ENCODE measurements at places on chromosomes 5 and 9.

DNA sequence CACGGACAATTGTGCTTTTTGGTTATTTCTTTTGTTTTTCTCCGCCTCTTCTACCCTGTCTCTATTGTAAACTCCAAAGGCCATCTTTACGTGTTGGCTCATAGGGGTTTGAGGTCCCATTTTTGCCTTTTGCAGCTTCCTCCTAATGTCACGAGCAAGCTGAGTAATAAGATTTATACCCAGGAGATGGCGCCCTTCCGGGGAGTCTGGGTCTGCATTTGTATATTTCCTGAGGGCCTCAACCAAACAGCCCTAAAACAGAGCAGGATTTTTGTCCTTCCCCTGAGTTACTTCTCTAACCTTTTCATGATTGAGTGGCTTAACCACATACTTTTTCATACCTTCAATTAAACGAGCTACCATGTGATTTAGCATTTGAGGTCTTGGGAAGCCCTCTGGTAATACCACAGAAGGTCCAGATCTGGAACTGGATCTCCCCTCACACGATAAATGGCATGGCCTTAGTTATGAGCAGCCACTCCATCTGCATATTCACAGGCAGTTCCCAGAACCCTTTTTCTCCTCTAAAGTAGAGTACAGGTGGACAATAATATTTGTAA lies 11.2 kb upstream of the CFAP95 start:
- no peak for DNase-seq

GRCh38 chr9:13865869-13866268 lies 448.1 kb downstream of the NFIB start:
- DNase-seq = no peak

DNA sequence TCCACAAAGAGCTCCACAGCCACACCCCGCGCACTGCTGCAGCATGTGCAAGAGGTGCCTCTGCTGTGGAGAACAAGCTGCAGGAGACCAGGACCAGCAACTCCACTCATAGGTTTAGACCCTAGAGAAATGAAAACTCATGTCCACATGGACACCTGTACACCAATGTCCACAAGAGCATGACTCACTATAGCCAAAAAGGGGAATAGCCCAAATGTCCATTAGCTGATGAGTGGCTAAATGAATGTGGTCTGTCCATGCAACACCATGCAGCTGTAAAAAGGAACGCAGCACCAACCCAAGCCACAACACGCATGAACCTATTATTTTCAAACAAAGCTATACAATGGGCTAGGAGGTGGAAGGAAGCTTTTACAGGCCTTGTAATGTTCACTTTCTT lies 18.1 kb downstream of the DYNC2I2 start:
- DNase-seq = no peak

DNA sequence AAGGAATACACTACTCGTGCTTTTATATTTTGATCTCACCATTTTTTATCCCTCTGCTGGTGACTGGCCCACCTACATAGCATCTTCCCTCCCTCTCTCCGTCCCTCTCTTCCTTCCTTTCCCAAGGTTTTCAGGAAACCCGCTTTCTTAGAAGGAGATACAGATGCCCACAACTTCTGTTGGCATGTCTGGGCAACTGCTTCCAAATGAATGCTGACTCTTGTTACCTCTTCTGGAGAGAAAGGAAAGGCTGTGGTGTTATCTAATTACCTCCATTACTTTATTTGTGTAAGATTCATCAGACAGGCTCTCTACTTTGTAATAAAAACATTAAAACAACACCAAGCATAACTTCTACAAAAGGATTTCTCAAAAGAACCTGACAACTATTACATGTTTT lies 20.2 kb downstream of the FANCC start:
- DNase-seq = no peak

GRCh38 chr5:7897014-7897600 lies 28.2 kb downstream of the MTRR start:
- DNase-seq = no peak

DNA sequence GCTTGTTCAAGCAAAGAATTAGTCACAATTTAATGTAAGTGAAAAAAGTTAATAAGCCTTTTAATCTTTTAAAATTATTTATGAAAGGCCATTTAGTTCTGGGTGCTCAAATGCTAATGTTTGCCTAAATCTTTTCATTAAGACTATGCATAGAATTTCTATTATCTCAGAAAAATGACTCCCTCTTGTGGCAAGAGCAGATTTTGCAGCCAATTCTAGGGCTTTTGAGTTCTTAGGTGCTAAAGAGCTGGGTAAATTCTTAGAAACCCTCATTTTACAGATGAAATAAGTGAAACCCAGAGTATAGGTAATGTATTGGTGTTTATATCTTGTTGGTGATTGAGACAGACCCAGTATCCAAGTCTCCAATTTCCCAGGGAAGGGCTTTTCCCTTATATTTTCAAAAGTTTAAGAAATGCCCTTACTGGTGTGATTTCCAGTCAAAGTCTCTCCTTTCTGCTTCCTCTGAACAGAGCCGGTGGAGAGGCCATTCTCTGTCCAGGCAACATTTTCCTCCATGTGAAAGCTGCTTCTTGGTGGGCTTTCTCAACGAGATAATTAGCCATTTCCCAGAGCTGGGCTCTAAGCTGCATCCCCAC lies 24.1 kb upstream of the PCSK5 start:
- DNase-seq = no peak

- no peak for DNase-seq
Observed at GRCh38 chr9:79470954-79471353, 100.8 kb upstream of the TLE4 start.

- no peak for DNase-seq
Observed at GRCh38 chr5:163161512-163161911, 275.9 kb upstream of the CCNG1 start.

DNA sequence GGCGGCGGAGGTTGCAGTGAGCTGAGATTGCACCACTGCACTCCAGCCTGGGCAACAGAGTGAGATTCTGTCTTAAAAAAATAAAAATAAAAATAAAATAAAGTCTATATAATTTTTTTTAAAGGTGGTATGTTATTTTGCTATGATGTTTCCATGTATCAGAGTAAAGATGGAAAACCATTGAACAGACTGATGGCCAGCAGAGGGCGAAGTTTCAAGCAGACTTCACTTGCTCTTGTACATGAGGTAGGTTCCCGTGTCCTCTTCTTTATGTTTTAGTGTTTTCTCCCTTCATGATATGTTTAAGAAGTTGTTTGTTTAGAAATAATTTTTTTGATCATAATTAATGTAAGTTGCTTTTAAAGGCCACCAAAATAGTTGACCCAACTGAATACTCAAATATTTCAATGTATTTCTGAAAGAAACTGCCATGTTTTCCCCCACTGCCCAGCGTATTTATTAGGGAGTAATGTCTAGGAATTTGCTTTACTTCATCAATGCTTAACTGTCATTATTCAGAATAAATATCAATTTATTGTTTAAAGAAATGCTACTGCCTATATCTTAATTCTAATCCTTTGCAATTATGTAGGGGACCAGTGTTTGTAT lies 146.4 kb downstream of the HACD4 start:
- DNase-seq = no peak

DNA sequence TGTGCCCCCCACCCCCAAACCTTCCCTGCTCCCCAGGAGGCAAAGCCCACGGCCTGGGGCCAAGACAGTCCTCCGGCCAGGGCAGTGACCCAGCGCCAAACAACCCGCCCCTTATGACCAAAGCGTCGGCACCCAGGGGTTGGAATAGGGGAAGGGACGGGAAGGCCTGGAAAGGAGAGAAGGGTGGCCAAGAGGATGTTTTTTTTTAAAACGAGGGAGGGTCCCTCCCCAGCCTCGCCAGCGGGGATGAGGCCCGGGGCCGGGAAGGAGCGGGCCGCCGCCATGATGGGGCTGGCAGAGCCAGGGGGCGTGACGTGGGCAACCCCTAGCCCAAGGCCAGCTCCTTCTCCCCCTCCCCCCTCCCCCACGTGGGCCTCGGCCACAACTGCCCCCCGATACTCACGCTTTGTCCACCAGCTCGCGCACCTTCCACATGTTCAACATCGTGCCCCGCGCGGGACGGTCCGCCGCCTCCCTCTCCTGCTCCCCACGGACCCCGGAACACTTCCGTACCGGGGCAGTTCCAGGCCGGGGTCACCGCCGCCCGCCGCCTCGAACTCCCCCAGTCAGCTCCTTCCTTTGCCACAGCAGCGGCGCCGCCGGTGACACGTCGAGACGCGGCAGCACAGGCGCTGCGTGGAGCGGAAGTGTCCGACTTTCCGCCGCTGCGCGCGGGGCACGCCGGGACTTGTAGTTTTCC lies at the start of gene CLINT1:
CLINT1 (minus strand) TSS at position 619 of the 700 bp plus-strand sequence; CDS start at position 444, 175 bp downstream.
- DNase-seq = peak; percentile 86

GRCh38 chr9:29974197-29974596 lies 2400.9 kb upstream of the C9orf72 start:
- DNase-seq = no peak

DNA sequence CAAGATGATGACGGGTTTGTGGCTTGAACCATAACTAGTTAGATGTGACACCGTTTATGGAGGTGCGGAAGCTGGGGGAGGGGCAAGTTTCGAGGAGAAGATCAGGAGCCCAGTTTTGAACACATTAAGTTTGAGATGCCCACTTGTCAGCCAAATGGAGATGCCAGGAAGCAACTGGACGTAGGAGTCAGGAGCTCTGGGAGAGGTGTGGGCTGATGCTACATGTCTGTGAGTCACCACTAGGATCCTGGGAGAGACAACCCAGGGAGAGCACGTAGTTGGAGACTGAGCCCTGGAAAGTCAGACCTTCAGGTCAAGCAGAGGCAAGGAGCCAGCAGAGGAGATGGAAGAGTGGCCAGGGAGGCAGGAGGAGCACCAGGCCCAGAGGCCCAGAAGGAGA lies 48.8 kb upstream of the SLC25A51 start:
- DNase-seq = no peak

- DNase-seq = no peak
Observed at GRCh38 chr9:111005746-111006470, 32.4 kb downstream of the LPAR1 start.

DNA sequence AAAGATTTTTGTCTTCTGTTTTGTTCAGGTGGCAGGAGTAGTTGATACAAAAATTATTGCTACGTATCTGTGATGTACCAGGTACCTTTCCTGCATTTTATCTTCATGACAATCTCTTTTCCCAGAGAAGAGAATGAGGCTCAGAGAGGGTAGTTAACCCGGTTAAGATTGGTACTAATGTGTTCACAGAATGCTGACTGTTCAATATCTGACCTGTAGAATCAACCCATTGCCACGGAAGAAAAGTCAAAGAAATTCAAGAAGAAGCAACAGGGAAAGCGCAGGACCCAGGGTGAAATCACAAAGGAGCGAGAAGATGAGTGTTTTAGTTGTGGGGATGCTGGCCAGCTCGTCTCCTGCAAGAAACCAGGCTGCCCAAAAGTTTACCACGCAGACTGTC lies 11.8 kb downstream of the RAB24 start:
- DNase-seq = no peak

- DNase-seq = no peak
Observed at GRCh38 chr9:88721025-88721424, 186.0 kb downstream of the NXNL2 start.
